Stimulated activated CD4-positive, alpha-beta T cell treated with anti-CD3 and anti-CD28 coated beads, Interleukin-15, amount 100 ng/mL, for 24 hours (primary cell): ENCODE measurements at places on chromosomes 1 and 21.
A peak's percentile ranks its signal among the peaks of the same experiment; 100 is the strongest.

- DNase-seq: no peak
Measured at GRCh38 chr1:212415107-212415841, 588 bp upstream of the PACC1 start.

- DNase-seq: no peak
Measured at GRCh38 chr1:116208136-116208535, 96.9 kb downstream of the MAB21L3 start.

DNA sequence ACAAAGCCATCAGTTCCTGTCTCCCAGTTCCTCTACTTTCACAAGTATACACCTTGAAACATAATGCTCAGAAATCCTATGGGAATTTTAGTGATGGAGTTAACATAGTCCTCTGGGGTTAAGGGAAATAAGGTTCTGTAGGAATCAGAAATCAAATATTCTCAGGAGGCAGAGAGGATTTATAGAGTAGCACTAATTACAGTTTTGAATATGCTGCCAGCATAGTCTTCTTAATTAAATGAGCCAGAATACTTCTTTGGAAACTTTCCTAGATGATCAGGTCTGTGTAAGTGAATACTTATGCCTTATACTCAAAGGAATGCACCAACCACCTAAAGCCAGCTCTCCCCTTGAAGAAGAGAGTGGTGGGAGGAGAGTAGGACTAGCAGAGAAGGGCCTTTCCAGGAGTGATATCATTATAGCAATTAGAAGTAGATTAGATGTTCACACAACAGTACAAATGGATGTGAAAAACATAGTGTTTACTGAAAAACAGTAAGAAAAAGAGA lies 31.4 kb upstream of the DIRAS3 start:
- DNase-seq: no peak

GRCh38 chr1:156581661-156582387 lies 2.3 kb downstream of the TTC24 start:
- DNase-seq: peak; percentile 39

- no peak for DNase-seq
Measured at GRCh38 chr1:15618655-15619525, 1.6 kb downstream of the DDI2 start.

DNA sequence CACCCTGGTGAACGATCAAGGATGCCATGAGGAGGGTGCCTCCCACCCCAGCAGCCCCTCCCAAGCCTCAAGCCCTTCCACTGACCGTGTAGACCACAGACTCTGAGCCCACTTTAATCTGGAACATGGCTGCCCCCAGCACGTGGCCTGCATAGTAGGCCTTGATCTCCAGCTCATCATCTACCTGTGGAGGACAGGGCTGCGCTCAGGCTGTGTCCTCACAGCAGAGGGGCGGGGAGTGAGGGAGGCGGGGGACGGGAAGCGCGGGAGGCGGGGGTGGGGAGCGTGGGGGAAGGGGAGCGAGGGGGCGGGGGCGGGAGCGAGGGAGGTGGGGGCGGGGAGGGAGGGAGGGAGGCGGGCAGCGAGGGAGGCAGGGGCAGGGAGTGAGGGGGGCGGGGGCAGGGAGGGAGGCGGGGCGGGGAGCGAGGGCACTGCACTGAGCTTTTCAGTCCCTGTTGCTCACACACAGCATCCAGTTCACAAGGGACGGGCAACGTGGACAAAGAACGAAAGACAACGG lies 7.1 kb downstream of the PUSL1 start:
- DNase-seq: no peak

- DNase-seq: no peak
Measured at GRCh38 chr1:183029591-183030000, 6.4 kb downstream of the LAMC1 start.

DNA sequence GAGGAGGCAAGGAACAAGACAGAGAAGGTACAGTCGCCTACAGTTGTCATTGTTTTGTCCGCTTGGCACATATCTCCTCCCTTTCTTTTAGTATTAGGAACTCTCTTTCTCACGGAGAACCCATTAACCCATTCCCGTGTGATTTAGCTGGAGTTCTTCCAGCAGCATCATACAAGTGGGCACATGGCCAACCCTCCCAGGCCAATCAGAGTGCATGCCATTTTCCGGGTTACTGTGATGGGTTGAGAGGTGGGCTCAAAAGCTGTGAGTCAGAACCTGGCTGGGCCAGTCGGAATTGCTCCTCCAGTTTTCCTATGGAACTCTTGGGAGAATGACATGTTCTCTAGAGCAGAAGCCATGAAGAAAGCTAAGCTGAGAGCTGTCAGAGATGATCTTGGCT lies 83.1 kb upstream of the SOD1 start:
- no peak for DNase-seq

DNA sequence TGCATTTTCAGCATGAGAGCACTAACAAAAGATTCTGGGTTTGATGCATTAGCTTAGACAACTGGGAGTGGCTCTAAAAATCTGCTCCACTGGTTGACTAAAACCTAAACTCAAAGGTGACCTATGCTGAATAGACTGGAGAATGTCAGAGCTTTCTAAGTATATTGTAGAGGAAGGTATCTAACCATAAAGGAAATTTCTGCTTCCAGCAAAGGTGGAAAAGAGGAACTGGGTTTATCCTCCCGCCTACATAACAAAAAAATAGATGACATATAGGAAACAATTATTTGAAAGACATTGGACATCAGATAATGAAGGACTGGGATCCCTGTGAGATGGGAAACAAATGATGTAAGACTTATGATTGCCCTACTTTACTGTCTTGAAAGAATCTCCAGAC lies 35.8 kb upstream of the CR2 start:
- DNase-seq: no peak

GRCh38 chr1:155321639-155322503 lies 1.2 kb downstream of the RUSC1 start:
- no peak for DNase-seq

- DNase-seq: no peak
Measured at GRCh38 chr1:240304466-240304865, 212.8 kb downstream of the FMN2 start.

DNA sequence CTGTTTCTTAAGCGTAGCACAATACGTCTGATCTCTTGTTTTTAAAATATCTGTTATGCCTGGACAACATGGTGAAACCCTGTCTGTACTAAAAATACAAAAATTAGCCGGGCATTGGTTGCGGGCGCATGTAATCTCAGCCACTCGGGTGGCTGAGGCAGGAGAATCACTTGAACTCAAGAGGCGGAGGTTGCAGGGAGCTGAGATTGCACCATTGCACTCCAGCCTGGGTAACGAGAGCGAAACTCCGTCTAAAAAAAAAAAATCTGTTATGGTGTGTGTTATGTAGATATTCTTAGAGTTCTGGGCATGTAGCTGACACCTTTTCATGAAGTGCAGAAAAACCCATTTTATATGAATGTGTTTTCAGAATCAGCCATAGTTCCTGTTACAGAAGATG lies 38.2 kb downstream of the RABGAP1L start:
- DNase-seq: no peak

DNA sequence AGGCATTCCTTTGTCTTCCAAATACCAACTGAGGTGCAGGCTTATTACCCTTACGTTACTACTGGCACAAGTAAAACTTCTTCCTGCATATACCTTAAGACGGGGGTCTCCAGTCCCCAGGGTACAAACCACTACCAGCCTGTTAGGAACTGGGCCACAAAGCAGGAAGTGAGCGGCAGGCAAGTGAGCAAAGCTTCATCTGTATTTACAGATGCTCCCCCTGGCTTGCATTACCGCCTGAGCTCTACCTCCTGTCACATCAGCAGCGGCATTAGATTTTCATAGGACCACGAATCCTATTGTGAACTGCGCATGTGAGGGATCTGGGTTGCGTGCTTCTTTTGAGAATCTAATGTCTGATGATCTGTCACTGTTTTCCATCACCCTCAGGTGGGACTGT lies 113.1 kb downstream of the SLC45A1 start:
- peak; percentile 29 for DNase-seq
